ENCODE measurements at places on chromosomes 5 and 9.

DNA sequence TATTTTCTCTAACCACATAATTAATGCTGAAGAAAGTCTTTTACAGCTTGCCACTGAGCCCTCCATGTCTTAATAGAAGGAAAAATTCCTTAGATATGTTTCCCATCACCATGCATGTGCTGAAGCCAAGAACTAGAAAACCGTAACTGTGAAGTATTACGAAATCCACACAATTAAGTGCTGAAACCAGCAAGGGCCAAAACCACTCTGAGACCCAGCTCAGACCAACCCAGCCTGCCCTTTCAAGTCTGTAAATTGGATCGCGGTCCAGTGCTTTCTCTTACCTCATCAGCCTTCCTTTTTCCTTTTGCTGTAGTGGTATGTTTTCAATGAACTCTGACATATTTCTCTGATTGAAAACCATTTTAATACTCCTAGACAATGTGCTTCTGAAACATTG, 26.3 kb downstream of the SEMA5A start:
- DNase-seq = peak; percentile 53

GRCh38 chr5:14505310-14506139, 76.1 kb upstream of the OTULINL start:
- DNase-seq = no peak

GRCh38 chr9:113516840-113517577, 53.5 kb downstream of the RGS3 start:
- no peak for DNase-seq

DNA sequence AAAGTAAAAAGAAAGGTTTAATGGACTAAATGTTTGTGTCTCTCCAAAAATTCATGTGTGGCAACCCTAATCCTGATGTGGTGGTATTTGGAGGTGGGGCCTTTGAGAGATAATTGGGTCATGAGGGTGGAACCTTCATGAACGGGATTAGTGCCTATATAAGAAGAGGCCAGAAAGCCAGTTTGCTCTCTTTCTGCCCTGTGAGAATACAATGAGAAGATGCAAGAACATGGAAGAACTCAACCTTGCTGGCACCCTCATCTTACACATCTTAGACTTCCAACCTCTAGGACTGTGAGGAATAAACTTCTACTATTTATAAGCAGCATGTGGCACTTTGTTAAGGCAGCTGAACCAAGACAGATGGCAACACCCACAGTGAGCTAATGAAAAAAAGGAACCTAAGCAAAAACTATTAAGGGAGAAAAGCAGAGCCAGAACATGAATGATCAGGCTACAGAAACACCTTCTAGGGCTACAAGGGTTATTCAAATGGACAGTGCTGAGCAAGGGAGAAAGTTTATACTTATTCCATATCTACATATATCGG, 159.5 kb downstream of the PLK2 start:
- no peak for DNase-seq

- DNase-seq = peak; percentile 19
These were observed 126.4 kb downstream of the DOCK2 start for GRCh38 chr5:169763376-169764017.

GRCh38 chr9:134724202-134724911, 82.8 kb downstream of the COL5A1 start:
- peak; percentile 16 for DNase-seq

- no peak for DNase-seq
These were observed 38.3 kb upstream of the SMAD5 start for GRCh38 chr5:136094189-136094912.

DNA sequence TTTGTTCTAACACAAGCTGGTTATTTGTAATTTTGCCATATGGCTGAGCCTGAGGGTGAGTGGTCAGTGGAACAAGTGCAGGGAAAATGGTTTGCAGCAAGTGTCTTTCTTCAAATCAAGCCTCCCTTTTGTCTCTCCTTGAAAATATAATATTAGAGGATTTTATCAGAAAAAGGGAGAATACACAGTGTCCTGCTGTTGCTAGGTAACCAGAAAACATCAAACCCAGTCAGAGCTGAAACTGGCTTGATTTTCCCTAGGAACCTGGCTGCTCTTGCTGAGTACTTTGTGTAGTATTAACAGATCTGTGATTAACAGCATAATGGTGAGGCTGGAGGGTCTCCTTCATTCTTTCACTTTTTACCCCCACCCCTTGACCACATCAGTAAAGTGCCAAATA, 314.0 kb downstream of the ARHGEF28 start:
- peak; percentile 18 for DNase-seq

DNA sequence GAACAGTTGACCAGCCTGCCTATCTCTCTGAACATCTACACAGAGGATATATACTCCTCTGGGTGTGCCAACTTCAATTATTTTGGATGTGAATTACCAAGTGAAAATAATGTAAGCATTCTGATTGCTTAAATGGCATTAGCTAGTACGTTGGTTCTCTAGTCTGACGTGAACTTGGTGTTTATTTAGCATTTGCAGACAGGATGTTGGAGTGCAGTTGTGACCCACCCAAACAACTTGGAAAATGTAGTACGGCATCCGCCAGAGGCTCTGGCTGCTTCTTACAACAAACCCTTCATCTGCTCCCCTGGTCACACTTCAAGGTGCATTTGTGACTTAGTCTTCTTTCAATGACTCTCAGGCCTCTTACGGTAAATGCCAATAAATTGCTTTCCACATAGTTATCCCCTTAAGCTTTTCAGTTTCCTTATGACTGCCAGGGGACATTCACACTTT, 616.6 kb downstream of the PDE4D start:
- DNase-seq = no peak

DNA sequence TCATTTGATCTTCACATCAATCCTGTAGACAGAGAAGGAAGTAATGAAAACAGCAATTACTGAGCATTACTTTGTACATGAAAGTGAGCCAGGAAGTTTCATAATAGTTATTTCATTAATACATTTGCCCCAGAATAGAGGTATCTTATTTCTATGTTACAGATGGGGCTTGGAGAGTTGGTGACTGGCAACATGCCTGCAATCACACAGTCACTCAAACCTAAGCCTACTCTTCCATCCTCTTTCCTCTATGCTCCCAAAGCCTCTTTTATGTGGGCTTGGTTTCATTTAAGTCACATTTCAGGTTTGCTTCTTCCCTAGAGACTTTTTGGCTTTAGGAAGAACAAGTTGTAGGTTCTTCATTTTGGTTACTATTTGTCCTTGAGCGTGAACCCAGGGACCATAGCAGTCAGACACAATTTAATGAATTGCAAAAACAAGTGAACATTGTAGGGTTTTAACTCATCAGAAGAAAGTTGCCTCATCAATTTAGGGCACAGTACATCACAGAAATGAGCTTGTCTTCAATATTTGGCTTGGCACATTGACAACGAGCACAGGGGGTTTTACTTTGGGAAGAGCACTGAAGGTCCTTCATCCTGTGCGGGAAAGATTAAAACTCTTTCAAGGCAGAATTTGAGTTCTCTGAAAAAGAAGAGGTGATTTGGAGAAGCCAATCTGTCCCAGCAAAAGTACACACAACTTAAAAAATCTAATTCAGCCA, 381.1 kb downstream of the TMEM38B start:
- DNase-seq = no peak

GRCh38 chr5:73176250-73176649, 3.3 kb downstream of the TMEM174 start:
- DNase-seq = no peak

DNA sequence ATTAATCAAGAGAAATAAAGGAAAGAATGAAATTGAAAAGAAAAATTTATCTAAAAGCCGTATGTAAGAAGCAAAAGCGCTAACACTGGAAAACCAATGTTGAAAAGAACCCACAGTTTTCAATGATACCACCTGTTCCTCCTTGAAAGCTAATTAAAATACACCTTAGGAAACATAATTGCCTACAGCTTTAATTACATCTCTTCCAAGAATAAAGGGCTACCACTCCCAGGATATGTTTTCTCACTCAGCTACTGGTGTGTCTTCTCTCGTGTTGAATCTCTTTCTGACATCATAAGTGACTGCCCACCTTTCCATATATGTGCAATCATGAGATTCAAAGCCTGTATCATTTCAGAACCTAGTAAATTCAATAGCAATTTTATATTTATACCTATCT, 880.6 kb upstream of the DMAC1 start:
- no peak for DNase-seq

- DNase-seq = no peak
These were observed 427.6 kb downstream of the IRX1 start for GRCh38 chr5:4023091-4023752.

Measured in adipocyte (in vitro differentiated cells).